ENCODE measurements at places on chromosomes 3 and 15.
A peak's percentile ranks its signal among the peaks of the same experiment; 100 is the strongest.

GRCh38 chr15:45799508-45799907, 164.7 kb downstream of the SQOR start:
- no peak for DNase-seq

DNA sequence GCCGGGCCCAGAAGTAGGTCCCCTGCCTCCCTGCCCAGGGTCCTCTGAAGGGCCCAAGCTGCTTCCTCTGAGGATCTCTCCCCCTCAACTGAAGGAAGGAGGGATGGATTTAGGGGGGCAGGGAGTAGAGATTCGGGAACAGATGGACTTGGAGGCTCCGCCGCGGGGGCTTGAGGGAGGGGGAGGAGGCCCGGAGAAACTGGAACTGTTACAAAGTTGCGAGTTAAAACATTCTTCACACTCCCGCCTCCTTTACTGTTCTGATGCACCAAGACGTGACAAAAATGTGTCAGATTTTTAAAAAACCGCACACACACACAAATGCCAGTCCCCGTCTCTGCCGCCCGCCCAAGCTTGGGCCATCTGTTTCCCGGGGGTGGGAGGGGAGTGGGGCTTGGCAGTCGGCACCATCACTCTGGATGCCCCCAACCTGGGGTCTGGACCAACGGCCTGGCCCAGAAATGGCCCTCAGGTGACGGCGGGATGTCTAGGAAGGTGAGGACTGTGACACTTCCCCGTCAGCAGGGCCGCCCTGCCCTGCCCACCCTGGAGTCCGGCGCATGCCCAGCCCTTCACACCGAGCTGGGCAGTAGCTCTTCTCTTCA, 25.0 kb upstream of the LINGO1 start:
- no peak for DNase-seq

DNA sequence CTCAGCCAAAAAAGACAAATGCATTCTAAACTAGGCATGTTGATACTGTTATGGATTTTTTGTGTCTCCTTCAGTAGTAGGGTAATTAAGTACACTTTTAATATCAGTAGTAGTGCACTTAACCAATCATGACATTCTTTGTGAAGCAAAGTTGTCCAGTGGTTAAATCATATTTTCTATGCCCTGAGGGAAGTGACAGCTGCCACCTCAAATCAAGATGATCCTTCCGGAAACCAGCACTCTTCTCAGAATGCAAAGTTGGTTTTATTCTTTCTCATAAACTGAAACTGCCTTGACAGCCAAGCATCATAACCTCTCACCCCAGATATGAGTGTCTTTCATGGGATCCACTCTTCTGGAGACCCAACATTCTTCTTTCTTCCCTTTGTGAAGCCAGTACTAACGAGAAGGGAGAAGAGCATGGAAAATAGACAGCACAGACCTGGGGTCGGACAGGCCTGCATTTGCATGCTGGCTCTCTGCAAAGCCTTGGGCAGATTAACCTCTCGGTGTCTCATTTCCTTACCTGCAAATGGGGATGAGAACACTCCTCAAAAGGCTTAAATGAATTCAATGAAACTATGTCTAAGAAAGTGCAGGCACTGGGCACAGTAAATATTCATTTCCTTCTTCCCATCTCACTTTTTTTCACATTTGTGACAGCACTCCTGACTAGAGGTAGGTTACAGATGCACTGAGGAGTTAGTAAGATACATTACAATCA, 13.2 kb downstream of the AAGAB start:
- peak; percentile 22 for DNase-seq

DNA sequence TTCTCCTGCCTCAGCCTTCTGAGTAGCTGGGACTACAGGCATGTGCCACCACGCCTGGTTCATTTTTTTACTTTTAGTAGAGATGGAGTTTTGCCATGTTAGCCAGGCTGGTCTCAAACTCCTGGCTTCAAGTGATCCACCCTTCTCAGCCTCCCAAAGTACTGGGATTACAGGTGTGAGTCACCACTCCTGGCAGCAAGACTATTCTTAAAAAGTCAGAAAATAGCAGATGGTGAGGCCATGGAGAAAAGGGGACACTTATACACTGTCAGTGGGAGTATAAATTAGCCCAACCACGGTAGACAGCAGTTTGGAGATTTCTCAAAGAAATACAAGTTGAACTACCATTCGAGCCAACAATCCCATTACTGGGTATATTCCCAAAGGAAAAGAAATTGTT, 603.3 kb upstream of the TBL1XR1 start:
- no peak for DNase-seq

GRCh38 chr3:16568532-16568931, 36.7 kb downstream of the DAZL start:
- DNase-seq, result no peak
